ENCODE measurements at places on chromosomes 5 and 9.

DNA sequence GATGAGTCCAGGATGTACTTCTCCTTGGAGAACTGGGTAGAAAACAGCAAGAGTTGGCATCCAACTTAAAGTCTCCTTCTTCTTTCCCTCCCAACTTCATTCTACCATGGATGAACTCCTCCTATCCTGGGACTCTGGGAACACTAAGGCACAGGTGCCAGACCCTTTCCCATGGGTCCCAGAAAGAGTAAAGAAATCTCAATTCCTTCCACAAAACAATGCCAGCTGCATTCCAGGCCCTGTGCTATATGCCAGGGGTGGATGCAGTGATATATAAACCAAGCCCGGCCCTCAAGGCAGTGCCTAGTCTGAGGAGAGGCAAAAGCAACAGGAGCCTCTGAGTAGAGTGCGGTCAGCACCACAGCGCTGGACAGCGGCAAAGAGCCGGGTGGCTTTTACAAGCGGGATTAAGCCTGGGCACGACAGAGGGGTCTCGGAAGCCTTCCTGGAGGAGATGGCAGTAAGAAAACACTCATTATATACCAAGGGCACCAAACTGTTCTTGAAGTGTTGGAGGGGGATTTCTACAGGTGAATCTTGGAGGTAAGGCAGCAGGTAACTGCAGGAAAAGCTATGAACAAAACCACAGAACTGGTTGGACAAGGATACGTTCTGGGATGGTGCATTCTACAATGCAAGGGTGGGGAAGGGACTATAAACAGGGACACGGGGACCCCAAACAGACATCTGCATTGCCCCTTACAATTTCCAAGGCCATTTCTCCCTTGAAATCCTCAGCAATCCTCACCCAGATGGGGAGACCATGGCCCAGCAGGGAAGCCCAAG, 16.4 kb upstream of the TOR2A start:
- no peak for DNase-seq

GRCh38 chr5:142520885-142521284, 165.0 kb downstream of the FGF1 start:
- no peak for DNase-seq

GRCh38 chr5:181189363-181189961, 15.5 kb downstream of the TRIM7 start:
- no peak for DNase-seq

- no peak for DNase-seq
These were observed 591.6 kb upstream of the SGCD start for GRCh38 chr5:155735388-155735787.

DNA sequence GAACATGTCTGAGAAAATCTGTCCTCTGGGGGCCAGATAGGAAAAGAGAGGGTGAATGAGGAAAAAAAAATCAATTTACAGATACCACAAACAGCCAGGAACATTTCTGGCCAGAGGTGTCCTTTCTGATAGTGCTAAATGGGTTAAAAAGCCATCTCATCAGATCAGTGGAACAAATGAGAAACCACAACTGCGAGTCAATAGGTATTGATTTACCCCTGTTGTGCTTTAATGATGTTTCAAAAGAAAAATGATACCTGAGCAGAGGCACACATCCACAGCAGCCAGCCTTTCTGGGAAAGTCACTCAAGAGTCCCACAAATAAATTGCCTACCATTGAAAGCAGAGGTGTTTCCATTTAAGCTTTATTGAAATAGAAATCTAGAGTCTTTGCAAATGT, 79.3 kb upstream of the PTGER4 start:
- DNase-seq, result no peak

GRCh38 chr5:179786861-179787260, 6.9 kb upstream of the LTC4S start:
- no peak for DNase-seq

DNA sequence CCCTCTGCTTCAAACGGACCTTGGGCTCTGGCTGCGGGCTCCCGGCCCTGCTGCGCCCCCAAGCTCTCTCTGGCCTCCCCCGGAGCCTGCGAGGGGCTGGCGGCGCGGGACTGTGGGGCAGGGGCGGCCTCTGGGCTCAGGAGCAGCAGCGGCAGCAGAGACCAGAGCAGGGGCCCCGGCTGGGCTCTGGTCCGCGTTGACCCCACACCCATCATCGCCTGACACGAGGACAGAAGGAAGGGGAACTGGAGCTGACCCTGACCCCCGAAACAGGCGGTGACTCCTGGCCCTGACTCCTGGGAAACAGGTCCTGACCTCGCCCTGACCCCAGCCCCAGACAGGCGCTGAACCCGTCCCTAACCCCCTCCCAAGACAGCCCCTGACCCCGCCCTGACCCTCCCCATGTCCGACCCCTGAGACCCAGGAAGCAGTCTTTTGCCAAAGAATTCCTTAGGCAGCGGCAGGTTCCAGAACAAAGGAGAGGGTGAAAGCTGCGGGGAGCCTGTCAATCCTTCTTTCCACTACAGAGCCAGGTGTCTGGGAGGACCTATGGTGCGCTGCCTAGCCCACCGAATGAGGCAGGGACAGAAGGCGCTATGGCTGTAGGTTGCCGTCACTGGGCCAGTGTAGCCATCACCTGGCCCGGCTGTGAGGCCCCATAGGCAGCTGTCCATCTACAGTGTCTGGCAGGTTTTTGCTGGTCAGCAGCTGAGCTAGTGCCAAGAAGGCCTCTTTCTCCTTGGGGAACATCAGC, 74.7 kb upstream of the SPTLC1 start:
- no peak for DNase-seq

DNA sequence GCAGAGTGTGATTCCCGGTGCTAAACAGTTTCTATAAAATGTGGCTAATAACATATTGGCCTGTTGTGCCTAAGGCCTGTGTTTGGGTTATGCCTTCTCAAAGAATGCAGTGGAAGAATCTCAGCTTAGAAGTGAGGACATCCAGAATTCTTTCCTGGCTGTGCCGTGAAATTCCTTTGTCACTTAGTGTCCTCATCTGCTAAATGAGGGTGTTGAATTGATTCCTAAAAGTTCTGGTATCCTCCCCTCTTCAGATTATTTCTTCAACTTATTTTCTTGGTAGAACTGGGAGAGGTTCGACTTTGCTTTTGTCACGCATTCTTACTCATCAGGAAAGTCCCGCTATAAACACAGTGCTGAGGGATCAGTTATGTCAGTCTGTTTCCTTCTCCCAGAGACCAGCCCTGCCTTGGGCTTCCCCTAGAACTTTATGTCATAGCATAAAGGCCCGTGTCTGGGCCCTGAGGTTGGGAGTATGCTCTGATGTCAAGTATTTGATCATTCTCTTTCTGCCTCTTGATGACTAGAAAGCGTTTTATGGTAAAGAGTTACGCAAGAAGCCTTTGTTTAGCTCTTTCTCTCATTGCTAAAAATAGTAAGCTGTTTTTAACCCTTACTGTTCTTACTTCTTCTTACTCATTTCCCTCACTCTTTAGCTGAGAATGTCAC, 29.5 kb downstream of the MTAP start:
- no peak for DNase-seq

GRCh38 chr5:140293091-140293848, 9.6 kb downstream of the PFDN1 start:
- DNase-seq, result no peak

GRCh38 chr9:37471942-37472684, 6.9 kb upstream of the ZBTB5 start:
- DNase-seq, result no peak

DNA sequence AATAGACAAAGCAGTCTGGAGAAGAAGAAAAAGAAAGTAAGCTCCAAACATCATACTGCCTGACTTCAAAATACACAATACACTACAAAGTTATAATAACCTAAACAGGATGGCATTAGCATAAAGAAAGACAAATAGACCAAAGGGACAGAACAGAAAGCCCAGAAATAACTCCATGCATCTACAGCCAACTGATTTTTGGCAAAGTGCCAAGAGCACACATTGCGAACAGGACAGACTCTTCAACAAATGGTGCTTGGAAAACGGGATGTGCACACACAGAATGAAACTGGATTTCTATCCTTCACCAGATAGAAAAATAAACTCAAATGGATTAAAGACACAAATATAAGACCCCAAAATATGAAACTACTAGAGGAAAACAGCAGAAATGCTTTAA, 66.6 kb upstream of the SPATA31E1 start:
- no peak for DNase-seq

- DNase-seq, result no peak
These were observed 339.4 kb downstream of the PRELID2 start for GRCh38 chr5:145495741-145496140.

- no peak for DNase-seq
These were observed 14.5 kb downstream of the TERT start for GRCh38 chr5:1280177-1281037.

GRCh38 chr5:87686975-87687374, 274.2 kb upstream of the CCNH start:
- DNase-seq, result no peak

- DNase-seq, result no peak
These were observed 69.5 kb downstream of the RETREG1 start for GRCh38 chr5:16547200-16547842.

DNA sequence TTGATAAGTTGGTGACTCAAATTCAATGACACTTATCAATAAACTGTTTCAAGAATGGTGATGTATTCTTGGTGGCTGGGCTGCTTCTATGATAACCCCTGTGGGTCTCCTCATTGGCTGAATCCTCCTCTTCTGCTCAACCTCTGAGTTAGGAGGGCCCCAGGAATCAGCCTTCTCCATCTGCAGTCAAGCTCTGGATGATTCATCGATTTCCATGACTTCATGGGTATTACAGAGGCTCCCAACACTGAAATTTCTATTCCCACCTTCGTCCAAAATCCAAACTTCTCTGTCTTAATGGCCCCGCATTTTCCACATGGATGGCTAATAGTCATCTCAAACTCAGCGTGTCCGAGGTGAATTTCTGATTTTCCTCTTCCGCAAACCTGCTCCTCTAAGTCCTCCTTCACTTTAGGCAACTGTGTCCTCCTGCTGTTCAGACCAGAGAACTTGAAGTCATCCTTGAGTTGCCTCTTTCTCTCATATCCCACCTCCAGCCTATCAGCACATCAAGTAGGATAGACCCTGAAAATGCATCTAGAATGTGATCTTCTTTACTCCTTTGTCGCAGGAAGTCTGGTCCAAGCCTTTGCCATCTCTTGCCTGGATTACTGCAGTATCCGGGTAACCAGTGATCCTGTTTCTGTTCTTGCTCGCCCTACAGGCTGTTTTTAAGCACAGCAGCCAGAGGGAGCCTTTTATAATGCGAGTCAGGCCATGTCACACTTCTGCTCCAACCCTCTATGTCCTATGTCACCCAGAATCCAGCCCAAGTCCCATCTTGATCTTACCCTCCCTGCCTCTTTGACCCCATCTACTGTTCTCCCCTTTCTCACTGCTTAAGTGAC, 41.4 kb upstream of the IL7R start:
- no peak for DNase-seq

GRCh38 chr5:85017261-85017660, 632.6 kb upstream of the EDIL3 start:
- no peak for DNase-seq

DNA sequence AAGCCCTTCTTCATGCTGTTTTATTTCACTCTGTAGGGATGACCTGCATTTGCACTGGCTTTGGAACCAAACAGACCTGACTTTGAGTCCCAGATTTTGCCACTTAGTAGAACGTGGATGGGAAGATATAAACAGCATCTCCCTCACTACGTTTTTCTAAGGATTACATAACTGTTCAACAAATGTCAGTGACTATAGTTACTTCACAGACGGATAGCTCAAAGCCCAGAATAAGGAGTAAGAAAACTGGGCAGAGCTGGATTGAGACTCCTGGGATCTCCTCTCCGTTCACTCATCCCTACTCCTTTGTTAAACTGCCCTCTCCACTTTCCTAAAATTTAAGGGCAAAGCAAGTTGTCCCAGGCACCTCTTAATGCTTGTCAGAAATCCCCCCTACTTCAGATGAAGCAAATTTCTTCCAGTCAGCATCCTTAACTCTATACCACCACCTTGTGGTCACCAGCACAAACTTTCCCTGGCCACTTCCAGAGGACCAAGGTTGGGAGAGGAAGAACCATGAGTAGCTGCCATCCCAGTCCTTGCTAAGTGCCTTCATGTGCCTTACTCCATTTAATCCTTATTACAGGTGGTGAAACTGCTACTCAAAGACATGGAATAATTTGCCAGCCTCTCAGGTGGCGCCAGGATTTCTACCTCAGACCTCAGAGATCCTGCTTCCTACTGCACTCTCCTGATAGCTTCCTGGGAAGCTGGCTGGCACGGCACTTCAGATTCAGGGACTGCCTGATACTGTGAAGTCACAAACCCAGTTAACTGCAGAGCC, 38.4 kb downstream of the EGR1 start:
- DNase-seq, result no peak

DNA sequence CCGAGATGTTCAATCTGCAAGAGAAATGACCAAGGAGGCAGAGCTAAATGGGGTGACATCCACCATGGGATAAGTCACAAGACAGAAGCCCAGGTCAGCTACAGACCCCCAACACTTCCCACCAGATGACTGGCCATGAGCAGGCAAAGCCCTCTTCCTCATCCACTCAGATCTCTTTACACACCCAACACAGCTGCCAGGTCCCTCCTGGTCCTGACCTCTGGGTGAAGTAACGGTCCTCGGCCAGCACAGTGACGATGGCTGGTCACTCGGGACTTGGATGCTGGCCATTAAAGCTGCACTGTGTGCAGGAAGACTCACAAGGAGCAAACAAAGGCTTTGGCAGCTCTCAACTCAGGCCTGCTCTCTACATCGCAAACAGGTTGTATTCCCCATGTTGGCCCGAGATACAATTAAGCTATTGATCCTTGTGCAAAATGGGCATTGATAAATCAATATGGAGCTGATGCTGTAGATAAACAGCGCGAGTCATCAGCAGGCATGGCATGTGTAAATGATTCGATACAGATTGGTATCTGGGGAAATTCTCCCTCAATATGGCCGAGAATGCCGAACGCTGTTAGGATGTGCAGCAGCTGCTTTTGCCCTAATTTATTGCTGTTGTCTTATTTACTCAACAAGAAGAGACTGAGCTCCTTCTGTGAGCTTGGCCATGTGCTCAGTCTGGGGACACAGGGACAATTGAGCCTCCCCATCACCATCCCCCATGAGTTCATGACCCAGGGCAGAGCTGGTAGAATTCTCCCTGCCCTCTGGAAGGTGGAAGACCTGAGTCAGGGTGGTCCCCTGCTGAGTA, 98.7 kb downstream of the C5orf15 start:
- no peak for DNase-seq

GRCh38 chr5:177389241-177390169, 5.3 kb downstream of the SLC34A1 start:
- peak; percentile 25 for DNase-seq

DNA sequence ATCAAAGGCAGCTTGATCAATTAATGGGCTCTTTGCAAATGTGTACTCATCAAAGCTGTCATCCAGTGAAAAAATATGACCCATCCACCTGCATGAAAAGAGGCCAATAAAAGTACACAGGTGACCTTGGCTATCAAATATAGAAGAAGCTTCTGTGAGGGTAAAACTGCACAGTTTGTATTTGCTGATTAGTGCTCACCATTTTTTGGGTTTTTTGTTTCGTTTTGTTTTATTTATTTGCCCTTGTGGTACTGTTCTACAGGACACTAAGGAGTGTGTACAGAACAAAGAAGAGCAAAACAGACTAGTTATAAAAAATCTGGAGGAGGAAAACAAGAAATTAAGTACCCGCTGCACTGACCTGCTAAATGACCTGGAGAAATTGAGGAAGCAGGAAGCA, 101.3 kb downstream of the CNTLN start:
- DNase-seq, result no peak

- DNase-seq, result no peak
These were observed 33.6 kb upstream of the ACOT12 start for GRCh38 chr5:81427566-81427965.

- no peak for DNase-seq
These were observed 132.5 kb downstream of the CACNA1B start for GRCh38 chr9:138009803-138010690.

All from stimulated activated CD8-positive, alpha-beta memory T cell treated with anti-CD3 and anti-CD28 coated beads, Interleukin-12 subunit alpha, Interleukin-12 subunit beta, amount 100 ng/mL, for 4 hours (primary cell).